ENCODE measurements at places on chromosomes 7 and 10. TPM values are rescaled to one million over a fixed set of nuclear protein-coding genes. Genes with fewer than 3 reads are reported as not detected.
A peak's percentile ranks its signal among the peaks of the same experiment; 100 is the strongest.

DNA sequence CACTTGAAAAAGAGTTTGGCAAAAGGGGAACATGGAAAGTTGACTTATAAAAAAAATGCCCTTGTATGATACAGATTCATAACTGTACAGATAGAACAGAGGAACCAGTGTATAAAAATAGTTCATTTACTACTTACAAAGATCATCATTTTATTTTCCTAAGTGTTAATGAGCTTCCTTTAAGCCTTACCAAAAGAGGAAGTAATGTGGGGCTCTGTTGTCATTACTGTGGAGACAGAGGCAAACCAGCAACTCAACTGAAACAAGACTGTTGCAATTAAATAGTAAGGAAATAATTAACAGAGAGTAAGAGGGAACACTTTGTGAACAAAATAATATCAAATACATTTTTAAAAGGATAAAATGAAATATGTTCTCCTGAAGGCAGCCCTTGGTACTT is 526.2 kb upstream of the ADARB2 start:
- DNase-seq, result no peak

GRCh38 chr10:32237644-32238345 is 109.2 kb downstream of the EPC1 start:
- peak; percentile 76 for DNase-seq

- DNase-seq, result no peak
Observed at GRCh38 chr10:104966563-104967297, 325.6 kb downstream of the SORCS3 start.

- DNase-seq, result peak; percentile 38
Observed at GRCh38 chr10:58721601-58722281, 209.1 kb downstream of the BICC1 start.

GRCh38 chr7:151122796-151123157 is 36.5 kb downstream of the AGAP3 start:
- no peak for DNase-seq

- peak; percentile 55 for DNase-seq
Observed at GRCh38 chr10:119651514-119652360, 557 bp downstream of the BAG3 start.

DNA sequence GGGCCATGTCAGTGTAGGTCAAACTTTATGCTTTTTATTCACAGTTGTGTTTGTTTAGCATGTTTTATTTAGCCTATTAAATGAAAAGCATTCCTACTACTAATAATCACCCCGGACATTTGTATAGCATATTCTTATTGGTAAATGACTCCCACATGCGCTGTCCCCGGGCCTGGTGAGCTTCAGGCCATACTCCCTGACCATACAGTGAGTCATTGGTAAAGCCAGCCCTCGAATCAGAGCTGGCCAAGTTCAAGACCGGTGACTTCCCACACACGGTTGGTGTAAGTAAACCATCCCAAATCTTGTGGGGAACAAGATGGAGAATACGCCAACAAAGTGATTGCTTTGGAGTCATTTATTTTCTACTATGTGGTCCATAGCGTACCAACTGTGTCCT is 238.7 kb upstream of the TCF7L2 start:
- peak; percentile 32 for DNase-seq

- no peak for DNase-seq
Observed at GRCh38 chr7:88826222-88826621, 30.7 kb upstream of the TEX47 start.

- no peak for DNase-seq
Observed at GRCh38 chr7:144384555-144385245, 18.8 kb downstream of the NOBOX start.

DNA sequence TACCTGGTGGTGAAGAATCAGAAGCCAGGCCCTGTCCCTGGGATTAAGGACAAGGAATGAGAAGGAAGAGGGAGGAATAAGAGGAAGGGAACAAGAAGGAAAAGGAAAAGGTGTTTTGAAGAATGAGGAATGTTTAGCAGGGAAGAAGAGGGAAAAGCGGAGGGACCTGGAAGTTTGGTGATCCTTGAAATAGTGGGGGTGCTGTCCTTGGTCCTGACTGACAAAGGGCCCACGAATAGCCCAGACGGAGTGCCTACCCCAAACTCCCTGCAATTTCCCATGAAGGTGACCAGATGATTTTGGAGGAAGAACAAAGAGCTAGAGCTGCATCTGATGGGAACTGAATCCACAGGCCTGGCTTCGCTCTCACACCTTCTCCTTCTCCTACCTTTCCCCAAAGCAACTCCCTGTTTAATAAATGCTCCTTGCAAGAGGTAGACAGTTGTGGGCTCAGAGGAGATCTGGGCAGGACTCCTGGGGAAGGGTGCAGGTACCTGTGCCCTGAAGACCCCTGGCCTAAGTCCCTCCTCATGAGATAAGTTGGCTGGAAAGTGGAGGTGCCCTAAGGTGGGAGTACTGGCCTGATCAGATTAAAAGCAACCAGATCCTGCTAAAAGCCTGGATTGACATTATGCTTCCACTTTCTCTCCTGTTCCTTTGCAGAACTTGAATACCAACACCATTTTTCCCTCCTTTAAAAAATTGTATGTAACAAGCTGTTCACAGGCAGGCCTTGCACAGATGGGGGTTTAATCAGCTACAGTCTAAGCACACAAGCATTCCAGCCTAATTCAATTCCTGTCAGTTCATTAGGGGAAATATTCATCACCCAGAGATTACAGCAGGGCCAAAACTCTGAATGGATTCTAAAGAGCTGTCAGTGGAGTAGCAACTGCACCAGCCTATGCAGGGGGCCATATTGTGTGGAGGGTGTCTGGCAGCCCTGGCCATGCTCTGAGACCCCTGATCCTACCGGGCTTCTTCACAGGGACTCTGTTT is 19.4 kb downstream of the KAZALD1 start:
- DNase-seq, result peak; percentile 42

DNA sequence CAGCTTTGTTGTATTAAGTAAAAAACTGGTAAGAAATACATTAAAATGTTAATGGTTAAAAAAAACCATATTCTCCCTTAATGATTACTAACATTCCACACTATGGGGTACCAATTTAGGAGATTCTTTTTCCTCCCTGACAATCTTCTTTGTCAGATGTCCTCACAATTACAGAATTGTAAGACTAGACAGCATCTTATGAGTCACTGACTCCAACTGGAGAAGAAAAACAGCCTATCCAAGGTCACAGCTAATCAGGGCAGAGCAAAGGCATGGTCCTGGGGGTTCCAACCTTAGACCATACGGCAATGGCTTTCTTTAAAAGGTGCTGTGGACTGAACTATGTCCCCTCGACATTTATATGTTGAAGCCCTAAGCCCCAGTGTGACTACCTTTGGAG is 127.6 kb downstream of the DLG5 start:
- peak; percentile 14 for DNase-seq

DNA sequence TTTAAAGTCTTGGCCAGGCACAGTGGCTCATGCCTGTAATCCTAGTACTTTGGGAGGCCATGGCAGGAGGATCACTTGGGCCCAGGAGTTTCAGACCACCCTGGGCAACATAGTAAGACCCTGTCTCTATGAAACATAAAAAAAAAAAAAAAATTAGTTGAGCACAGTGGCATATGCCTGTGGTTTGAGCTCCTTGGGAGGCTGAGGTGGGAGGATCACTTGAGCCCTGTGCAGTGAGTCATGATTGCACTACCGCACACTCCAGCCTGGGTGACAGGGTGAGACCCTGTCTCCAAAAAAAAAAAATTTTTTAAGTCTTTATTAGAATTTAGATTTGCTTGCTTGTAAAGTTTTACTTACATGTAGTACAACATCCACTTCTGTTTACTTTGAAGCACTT is 14.0 kb downstream of the WNT2 start:
- no peak for DNase-seq

DNA sequence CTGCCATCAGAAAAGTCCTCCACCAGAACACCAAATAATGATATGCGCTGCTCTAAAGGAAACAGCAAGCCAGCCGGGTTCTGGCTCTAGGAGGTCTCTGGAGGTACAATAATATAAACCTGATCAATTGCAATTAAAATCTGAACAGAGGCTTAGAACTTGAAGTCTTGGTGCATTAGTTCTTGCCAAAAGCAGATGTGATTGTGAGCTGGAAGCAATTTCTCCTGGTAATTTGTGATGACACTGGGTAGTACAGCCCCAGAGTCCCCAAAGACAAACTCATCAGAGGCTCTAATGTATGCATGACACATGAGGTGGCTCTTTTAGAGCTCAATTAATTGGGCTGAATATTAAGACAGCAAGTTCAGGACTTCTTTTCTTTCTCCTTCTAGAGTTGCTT is 3.3 kb downstream of the ETV1 start:
- DNase-seq, result no peak

DNA sequence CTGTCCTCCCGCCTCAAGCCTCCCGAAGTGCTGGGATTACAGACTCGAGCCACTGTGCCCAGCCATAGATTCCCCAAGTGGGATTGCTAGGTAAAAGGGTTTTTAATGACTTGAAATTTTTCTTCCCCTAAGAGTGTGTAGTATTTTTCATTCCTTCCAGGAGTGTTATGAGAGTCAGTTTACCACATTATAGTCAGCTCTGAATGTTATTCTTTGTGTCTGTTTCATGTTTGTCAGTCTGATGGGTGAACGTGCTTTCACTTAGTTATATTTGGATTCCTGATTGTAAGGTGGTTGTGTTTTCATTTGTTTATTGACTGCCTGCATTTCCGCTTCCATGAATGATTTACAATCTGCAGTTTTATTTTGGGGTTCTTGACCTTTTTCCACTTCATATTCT is 6.3 kb downstream of the ZNF212 start:
- no peak for DNase-seq

GRCh38 chr7:137507096-137507495 is 163.6 kb upstream of the PTN start:
- DNase-seq, result no peak

GRCh38 chr10:33252794-33253203 is 81.7 kb downstream of the NRP1 start:
- peak; percentile 85 for DNase-seq

GRCh38 chr7:152872061-152872744 is 112.7 kb downstream of the ACTR3B start:
- DNase-seq, result no peak

- peak; percentile 65 for DNase-seq
Observed at GRCh38 chr7:90958647-90959046, 305.6 kb upstream of the FZD1 start.

DNA sequence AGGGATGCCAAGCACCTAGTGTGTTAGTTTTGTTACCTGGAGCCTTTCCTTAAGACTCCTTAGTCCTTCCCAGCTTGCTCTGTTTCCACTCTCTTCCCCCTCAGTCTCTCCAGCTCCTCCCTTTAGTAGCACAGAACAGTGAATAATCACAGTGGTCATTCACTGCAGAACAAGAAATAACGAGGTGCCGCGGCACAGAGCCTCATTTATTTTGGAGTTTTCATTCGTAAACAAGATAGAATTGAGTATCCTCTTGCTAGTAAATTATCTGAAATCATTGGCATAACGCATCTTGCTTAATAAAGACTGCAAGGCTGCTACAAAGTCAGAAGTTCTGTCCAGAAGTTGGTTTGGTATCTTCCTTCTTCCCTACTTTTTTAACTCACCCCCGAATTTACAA is 129.3 kb upstream of the LANCL2 start:
- DNase-seq, result no peak

DNA sequence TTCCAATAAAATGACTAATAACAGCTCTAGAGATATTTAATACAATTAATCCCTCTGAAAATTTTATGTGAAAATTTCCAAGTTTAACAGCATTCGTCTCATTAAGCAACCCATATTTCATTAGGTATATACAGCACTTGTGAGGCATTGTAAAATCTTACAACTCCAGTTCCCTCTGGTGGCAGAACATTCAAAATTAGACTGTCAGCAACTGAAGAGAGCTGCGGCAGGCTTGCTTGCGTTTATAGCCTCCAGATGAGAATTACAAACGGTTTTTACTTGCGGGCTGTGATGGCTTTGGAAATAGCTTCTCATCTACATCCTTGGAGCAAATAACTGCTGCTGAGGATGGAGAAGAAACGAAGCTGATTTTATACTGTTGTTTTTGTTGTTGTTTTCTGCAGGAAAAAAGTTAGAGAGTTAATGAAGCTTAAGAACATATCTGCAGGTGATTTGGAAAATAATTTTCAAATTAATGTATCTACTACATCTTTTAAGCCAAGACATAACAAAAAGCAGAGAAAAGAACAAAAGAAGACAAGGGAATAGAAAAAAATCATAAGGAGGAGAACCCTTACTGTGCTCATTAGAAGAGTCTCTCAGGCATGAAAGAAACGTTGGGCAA is 171.3 kb downstream of the MAGI2 start:
- peak; percentile 87 for DNase-seq

DNA sequence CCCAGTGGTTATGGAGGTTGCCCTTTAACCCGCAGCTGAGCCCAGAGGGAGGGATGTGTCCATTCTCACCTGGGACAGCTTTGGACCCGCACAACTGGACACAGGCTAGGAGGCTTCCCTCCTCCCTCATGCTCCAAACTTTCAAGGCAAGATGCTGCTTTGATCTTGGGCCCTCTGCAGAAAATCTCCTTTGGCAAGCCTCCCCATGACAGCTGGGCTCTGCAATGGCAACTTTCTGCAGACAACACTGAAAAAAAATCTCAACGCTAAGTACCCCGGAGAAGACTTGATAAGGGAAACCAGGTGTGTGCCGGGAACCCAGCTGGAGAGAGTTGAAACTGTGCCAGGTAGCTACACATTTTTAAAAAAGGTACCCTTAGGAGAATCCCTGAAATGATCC is 610.1 kb downstream of the LRMDA start:
- DNase-seq, result no peak

DNA sequence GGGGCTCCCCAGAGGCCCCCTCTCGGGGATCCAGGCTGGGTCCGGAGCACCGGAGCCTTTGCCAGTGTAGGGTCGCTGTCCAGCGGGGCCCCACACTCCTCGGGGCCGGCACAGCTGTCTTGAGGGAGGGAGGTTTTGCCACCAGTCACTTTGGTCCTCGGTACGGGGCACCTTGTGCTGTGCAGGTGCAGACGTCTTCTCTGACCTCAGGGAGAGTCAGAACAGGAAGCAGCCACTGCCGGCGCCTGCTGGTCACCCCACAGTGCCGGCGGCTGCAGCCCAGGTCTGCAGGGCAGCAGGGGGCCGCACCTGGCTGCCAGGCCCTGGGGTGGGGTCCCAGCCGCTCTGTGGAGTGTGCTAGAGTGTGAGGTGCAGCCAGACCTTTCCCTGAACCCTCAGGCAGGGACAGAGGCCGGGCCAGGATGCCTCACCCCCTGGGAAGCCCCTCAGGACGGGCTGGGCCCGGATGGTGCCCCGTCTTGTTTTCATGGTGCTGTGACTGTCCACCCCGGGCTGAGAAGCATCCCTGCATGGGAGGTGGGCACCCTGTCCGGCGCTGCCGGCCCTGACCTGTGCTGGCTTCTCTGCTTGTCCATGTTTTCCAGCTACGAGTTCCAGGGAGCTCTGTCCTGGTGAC is 8.2 kb downstream of the MAFK start:
- DNase-seq, result no peak

- no peak for DNase-seq
Observed at GRCh38 chr7:49125246-49125645, 200.9 kb downstream of the CDC14C start.

NUDT13 gene
- 1.7 TPM for total RNA-seq

GPAM gene
- total RNA-seq, result 9.0 TPM

VSIR gene
- total RNA-seq, result 81.6 TPM

PILRA gene
- total RNA-seq, result not detected

NOS3 gene
- 0.32 TPM for total RNA-seq

TFPI2 gene
- 435 TPM for total RNA-seq

ABCB4 gene
- total RNA-seq, result 0.43 TPM

ZNF736 gene
- 3.2 TPM for total RNA-seq

SP8 gene
- total RNA-seq, result not detected

NPY gene
- not detected for total RNA-seq

IFIT2 gene
- total RNA-seq, result 7.0 TPM

NPM3 gene
- 69.6 TPM for total RNA-seq

CD36 gene
- 1.3 TPM for total RNA-seq

MLXIPL gene
- total RNA-seq, result not detected

RBP3 gene
- not detected for total RNA-seq
